T-helper 2 cell (primary cell): ENCODE measurements at places on chromosomes 7 and 10.

DNA sequence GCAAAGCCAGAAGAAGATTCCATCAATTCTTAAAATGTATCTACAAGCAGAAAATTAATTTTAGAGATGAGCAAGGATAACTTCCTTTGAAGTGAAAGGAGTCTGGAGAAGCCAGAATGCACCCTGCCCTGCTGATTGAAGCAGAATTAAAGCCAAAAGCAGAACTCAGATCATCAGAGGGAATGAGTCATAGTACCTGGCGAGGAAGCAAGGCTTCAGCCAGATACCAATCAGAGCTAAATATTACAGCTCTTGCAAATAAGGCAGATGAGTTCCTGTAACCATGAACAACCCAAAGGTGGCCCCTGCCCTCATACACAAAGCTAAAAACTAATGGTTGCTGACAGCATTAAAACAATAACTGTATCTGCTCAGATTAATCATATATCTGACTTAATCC, 10.4 kb downstream of the HTR7 start:
- DNase-seq, result no peak

GRCh38 chr10:8894148-8894547, 839.7 kb downstream of the GATA3 start:
- no peak for DNase-seq

DNA sequence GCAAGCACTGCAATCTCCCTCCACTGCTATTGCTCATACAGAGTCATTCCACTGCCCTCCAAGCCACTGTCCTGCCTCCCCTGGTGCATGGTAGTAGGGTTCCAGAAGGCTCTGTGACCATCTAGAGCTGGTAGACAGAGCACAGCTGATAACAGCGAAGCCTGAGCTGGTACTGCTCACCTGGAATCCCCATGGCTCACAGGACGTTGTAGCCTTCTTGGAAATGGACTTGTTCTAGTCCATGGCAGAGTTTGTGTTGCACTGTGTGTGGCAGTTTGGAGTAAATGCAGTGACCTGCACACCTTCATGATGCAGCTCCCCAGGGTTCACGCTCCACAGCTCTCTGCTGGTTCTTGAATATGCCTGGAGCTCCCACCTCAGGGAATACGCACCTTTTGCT, 67.0 kb downstream of the ITGA8 start:
- DNase-seq, result no peak

- DNase-seq, result no peak
Observed at GRCh38 chr7:85805656-85806055, 618.8 kb upstream of the SEMA3D start.

- no peak for DNase-seq
Observed at GRCh38 chr7:104972500-104972899, 41.5 kb upstream of the KMT2E start.

GRCh38 chr10:94630017-94630688, 53.4 kb upstream of the CYP2C18 start:
- DNase-seq, result no peak

DNA sequence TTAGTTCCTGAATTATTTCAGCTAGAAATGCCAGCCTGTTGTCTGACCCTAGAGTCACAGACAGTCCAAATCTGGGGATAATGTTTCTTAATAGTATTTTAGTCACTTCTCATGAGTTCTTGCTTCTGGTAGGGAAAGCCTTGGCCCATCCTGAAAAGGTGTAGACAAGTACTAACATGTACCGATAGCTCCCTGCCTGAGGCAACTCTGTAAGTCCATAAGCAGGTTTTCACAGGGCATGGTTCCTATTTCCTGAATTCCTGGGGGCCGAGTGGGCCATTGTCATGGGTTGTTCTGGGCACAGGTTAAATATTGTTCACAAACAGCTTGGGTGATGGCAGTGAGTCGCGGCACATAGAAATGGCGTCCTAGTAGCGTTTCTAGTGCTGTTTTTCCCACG, 3.1 kb upstream of the ZNF117 start:
- no peak for DNase-seq

DNA sequence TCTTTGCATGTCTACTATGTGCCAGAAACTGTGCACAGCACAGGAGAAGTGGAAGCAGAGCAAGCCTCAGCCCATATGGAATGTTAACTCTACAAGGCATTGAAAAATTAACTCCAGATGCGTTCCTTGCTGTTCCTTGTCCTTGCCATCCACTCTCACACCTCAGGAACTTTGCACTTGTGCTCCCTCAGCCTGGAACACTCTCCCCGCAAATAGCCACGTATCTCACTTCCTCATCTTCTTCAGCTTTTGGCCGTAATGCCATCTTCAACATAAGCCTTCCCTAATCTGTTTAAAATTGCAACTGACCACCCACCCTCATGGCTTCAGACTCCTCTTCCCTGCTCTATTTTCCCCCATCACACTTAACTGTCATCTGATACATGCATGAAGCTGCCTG, 83.2 kb upstream of the CAPZA2 start:
- no peak for DNase-seq

DNA sequence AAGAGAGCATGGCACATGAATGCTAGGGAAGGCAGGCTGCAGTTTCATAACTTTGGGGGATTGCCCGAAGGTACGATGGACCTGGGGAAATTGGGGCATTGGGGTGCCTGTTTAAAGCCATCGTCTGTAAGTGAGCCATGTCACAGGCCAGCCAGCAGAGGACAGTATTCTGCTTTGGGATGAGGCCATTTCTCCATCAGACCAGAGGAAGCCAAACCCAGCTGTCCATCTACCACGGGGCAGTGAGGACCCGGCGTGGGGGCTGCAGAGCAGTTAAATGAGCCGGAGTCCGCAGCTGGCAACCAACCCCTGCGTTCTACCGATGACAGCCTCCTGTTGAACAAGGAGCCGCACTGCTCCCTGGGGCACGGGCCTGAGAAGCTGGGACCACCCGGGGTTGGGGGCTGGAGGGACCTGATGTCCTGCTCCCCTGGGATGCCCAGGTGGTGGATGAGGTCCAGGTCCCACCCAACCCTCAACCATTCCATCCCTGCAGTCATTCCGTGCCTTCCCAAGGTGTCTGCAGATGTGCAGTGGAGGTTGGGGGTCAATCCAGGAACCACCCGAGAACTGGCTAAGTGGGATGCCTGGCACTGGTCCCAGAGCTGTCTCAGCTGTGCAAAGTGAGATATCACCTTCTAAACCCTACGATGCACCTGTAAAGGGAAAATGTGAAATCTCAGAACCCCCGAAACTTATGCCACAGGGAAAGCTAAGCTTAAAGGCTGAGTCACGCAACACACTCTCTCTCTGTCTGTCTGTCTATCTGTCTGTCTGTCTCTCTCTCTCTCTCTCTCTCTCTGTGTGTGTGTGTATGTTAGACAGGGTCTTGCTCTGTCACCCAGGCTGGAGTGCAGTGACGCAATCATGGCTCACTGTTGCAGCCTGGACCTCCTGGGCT, 12.1 kb upstream of the RHBDD2 start:
- peak; percentile 21 for DNase-seq

GRCh38 chr10:48246501-48246900, 28.0 kb downstream of the FRMPD2 start:
- DNase-seq, result no peak

- DNase-seq, result no peak
Observed at GRCh38 chr7:96648784-96649183, 60.9 kb downstream of the SEM1 start.

DNA sequence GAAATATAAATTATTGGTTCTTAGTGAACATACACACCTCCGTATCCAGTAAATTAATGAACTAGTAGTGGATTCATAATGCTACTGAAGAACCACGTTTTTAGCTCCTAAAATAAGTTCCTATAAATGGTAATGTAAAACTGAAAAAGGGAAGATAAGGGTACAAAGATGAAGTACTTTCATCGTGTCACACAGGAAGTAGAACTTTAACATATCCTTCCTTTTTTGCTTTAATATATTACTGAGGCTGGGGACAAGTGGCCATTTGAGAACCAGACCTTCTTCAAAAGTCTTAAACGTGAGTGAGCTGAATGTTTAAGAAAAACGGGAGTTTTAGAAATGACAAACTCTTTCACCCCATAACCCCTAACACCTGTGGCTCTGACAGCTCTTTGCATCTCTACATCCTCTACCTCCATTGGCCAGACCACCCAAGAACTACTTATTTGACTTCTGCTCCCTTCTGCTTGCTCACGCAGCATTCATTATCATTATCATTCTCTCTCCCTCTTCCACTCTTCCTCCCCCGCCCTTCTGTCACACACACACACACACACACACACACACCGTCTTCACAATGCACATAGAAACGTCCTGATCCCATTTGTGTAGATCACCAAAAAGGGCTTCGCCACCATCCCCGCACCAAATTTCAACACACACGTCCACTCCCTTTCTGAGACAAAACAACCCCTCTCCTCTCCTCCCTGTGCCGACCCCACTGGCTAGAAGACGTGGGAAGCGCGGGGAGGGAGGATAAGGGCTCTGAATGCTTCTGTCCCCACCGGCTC, 677 bp downstream of the SKAP2 start:
- DNase-seq, result no peak
